Stromal cell of bone marrow (primary cell): ENCODE measurements at places on chromosomes 3 and 15.

- no peak for DNase-seq
Measured at GRCh38 chr3:141793476-141794260, 30.5 kb downstream of the GRK7 start.

GRCh38 chr15:49621887-49622286 lies 1.0 kb downstream of the DTWD1 start:
- DNase-seq = no peak

GRCh38 chr3:58630710-58631092 lies 35.9 kb downstream of the FAM3D start:
- DNase-seq = no peak

DNA sequence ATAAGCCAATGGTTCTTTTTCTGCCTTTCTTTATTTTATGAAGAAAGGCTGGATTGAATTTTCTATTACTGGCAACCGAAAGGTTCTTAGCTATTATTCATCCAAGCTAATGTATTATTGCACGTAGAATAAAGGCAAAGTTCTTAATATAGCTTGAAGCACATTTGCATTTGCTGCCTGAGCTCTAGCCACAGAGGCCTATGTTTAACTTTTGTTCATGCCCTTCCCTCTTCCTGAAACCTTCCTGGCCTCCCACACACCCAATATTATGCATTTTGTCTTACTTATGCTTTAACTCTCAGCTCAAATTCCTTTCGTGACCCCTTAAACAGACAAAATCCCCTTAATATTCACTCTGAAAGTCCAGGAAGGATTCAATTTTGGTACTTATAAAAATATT lies 71.0 kb upstream of the ZNF280D start:
- no peak for DNase-seq

DNA sequence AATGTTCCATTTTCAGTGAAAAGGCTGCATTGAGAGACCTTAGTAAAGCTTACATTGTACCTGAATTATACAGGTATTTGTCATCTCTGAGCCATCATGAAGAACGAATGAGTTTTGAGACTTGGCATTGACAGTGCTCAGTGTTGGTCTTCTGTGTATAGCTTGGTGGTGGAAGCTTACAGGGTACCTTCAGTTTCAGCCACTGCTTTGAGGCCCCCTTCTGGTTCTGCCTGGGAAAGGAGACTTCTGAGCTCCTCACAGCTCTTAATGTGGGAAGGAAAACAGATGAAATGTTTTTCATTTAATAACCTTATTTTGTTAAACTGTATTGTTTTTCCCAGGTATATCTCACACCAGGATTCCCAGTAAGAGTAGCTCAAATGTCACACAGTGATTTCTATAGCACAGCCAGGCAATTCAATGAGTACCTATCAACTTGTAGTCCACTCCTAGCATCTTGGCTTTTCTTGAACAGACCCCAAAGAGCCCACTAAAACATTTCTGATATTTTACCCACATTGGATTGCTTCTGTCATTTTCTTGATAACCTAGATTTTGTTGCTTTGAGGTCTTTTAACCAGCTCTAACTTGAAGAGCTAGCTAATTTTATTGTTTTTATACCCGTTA lies 5.6 kb downstream of the SERPINI1 start:
- DNase-seq = peak; percentile 2

DNA sequence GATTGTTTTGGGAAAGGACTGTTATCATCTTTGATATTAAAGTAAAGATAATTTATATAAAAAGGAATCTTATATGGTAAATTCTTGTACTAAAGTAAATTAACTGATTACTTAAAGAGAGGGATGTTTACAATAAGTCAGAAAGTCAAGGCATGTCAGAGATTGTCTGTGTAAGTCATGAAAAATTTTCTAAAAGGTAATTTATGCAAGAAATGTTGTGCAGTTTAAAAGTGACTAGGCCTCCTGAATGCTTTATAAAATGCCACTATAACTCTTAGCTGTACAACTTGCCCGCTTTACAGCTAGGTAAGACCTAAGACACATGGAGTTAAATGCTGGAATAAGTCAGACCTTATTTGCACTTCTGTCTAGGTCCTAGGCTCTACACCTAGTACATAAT lies 692.9 kb downstream of the GBE1 start:
- DNase-seq = no peak

DNA sequence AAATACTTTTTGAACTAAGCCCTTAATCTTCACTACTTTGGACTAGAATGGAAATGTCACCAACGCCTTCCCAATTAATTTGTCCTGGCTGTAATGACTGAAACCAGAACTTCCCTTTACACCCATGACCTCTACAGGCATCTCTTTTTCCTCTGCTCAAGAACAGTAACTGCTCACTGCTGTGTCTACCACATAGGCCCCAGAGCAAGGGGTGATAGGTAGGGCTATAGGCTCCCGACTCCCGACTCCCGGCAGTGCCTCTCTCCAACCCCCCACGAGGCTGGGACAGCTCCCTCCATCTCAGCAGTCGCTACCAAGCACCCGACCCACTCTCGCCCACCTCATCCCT lies 384 bp upstream of the LEKR1 start:
- no peak for DNase-seq

DNA sequence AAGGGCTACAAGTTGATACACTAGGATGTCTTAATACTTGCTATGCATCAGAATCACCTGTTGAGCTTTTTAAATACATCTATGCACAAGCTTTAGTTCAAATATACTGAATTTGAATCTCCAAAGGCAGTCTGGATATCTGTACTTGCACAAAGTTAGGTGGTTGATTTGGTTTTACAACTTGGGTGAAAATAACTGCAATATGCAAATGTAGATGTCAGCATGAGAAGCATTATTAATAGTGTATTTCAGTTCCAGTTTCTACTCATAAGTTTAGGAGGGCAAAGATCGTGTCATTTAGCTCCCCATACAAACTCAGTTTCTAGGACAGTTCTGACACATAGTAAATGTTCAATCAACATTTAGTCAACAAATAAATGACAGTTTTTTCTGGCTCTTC lies 25.6 kb downstream of the IQCB1 start:
- no peak for DNase-seq

GRCh38 chr3:187783098-187783497 lies 37.8 kb upstream of the BCL6 start:
- peak; percentile 89 for DNase-seq
